ENCODE measurements at places on chromosomes 3 and 15.

DNA sequence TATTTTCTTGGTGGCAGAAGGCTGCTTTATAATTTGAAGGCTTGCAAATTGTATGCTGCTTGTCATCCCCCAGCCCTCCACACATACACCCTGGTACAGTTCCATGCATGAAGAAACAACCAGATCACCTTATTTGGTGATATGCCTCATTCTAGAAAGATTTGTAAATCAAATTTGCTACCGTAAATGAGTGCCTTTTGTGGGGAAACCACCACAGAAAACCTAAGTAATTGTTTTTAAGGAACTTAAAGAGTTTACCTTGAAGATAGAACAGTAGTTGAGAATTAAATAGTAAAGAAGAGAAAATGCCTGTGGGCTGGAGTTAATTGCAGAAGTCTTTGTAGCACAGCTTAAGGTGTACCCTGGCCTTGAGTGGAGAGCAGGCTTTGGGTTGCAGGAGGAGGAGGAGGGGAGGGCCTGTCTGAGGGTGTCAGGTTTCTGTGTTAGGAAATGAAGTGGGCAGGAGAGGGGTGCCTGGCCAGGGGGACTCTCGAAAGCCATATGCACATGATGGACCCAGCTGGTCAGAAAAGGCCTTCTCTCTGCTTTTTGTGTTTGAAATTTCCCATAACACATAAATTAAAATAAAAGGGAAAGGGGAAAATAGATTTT is 6.9 kb downstream of the NIPA2 start:
- DNase-seq, result no peak

- DNase-seq, result no peak
These were observed 23.2 kb downstream of the QTRT2 start for GRCh38 chr3:114079761-114080160.

GRCh38 chr3:148599481-148599880 is 98.2 kb upstream of the AGTR1 start:
- DNase-seq, result no peak

- no peak for DNase-seq
These were observed 2.7 kb upstream of the COX17 start for GRCh38 chr3:119679874-119680273.

DNA sequence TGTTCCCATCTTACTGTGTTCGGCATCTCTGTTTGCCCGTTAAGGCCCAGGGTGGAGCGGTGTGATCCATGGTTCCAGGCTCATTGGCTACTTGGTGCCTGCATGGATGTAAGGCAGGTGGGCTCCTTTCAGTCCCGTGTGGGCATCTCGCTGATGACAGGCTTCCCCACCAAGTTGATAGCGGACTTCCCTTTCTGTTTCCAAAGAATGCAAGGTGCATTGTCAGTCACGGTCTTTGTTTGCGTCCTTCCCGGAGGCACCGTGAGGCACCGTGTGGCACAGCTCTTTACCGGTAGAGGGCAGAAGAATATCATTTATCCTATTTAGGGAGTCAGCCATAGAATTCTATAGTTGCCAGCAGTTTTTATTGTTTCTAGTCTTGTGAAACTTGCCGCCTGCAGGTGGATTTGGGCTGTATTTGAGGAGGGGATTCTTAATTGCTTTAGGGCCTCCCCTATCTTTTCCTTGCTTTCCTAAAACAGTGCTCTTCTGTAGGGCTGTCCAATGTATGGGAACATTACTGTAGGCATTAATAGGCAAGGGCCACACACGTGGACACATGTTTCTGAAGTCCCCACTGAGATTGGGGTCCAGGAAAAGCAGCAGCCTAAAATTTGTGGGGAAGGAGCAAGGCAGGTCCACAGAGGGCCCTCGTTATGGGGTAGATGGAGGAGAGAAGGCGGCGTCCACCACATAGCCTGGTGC is 244.1 kb downstream of the SLCO3A1 start:
- DNase-seq, result peak; percentile 29

DNA sequence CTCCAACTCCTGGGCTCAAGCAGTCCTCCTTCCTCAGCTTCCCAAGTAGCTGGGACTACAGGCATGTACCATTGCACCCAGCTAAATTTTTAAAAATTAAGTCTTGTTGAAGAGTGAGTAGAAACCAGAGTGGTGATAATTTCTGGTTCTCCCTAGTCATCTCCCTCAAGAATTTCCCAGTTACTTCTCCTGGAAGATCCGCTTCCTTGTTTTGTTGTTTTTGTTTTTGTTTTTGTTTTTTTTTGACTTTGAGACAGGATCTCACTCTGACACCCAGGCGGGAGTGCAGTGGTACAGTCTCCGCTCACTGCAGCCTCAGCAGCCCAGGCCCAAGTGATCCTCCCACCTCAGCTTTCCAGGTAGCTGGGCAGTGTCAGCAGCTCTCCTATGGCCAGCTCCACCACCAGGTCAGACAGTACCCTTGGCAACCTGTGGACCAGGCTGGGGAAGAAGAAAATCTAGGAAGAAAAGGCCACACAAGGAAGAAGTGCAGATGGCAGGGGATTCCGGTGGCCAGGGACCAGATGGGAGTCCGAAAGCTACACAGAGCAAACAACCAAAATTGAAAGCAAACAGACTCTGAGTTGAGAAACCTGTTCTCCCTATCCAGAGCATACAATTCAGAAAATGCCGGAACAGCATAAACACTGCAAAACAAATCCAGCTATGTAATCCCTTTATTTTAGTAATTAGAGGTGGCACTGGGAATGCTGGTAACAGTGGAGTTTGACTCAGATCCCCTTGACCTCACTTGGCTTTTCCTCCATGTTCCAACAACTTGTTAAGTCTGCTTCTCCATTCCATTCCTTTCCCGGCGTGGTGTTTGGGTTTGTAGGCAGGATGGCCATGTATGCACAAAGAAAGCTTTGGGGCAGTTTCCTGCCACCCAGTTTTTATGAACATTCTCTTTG is 266.6 kb upstream of the CTDSPL start:
- DNase-seq, result no peak

DNA sequence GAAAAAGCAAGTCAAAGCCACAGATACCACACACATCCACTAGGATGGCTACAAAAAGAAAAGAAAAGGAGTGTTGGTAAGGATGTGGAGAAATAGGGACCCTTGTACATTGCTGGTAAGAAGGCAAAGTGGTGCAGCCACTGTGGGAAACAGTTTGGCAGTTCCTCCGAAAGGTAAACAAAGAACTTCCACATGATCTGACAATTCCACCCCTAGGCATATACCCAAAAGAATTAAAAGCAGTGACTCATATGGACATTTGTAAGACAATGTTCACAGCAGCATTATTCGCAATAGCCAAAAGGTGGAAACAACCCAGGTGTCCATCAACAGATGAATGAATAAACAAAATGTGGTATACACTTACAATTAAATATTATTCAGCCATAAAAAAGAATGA is 22.2 kb upstream of the GMPPB start:
- DNase-seq, result no peak

DNA sequence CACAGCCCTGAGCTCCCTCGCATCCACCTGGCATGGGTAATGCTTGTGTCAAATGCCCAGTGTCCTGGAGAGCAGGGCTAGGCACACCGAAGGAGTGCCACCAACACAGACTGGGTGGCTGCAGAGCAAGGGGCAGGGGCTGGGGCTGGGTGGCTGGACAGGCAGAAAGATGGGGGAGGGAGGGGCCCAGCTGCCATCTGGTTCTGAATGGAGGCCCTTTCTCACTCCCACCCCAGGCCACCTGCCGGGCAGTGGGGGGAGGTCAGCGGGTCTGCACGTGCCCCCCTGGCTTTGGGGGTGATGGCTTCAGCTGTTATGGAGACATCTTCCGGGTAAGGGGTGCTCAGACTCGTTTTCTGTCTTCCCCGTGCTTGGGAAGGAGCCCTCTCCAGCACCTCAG is 17.0 kb downstream of the STAB1 start:
- DNase-seq, result no peak

- DNase-seq, result no peak
These were observed 35.6 kb downstream of the RTP4 start for GRCh38 chr3:187403768-187404288.

GRCh38 chr3:140563206-140563760 is 114.6 kb upstream of the TRIM42 start:
- DNase-seq, result no peak

DNA sequence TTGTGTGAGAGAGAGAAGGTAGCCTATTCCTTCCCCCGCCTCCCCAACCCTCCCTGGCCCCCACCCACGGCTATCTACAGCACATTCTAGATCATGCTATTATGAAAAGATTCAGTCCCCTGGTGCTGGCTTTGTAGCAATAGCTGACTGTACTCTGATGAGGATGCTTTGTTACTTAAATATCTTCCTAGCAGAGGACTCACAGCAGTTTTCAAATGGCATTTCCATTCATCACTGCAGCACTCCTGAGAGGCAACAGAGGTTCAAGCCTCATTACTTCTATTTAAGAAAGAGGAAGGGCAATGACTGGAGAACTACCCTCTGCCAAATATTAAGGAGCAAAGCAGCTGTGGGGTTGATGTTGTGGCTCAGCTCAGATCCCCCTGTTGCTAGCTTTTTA is 61.0 kb downstream of the LRRN1 start:
- DNase-seq, result no peak

- DNase-seq, result no peak
These were observed 114.0 kb upstream of the ALDH1A3 start for GRCh38 chr15:100765467-100766241.

GRCh38 chr3:52108302-52109232 is 45.7 kb downstream of the POC1A start:
- DNase-seq, result no peak

GRCh38 chr3:143791386-143791785 is 56.9 kb downstream of the SLC9A9 start:
- DNase-seq, result no peak

DNA sequence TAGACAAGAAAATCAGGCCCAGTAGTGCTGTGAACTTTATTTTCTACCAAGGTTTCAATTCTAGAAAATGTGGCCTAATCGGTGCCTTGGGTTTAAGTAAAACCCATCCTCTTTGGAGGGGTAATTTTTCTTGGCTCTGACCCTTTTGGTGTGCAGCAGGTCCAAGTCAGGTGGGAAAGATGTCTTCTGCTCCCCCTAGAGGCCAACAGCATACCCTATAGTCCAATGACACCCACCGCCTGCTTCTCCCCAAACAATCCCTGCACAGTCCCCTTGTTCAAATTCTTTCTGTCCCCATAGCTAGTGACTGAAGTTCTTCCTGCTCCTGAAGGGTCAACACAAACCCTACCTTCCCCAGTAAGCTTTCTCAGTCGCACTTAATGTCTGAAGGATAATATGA is 261.8 kb upstream of the GOLGA6L4 start:
- no peak for DNase-seq

- DNase-seq, result no peak
These were observed 19.9 kb downstream of the POLR2M start for GRCh38 chr15:57726411-57726810.

DNA sequence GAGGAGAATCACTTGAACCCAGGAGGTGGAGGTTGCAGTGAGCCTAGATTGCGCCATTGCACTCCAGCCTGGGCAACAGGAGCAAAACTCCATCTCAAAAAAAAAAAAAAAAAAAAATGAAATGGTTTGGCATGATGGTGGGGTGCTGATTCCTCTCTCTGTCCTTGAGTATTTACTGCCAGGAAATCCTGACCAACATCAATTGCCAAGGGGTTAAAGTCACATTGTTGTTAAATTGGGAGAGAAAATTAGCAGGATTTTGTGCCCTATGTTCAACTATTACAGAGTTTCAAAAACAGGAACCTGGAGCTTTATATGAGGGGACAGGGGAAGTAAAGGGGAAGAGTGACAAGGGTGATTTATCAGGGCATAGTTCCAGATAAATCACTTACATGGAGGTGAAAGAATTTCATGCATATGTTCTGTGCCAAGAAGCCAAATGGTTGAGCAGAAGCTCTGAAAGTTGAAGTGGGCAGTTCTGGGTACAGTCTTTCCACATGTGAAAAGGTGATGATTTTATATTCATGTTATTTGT is 70.5 kb upstream of the TSEN2 start:
- no peak for DNase-seq

GRCh38 chr3:63060412-63060811 is 185.2 kb upstream of the CADPS start:
- no peak for DNase-seq

GRCh38 chr3:29319798-29320197 is 38.9 kb downstream of the RBMS3 start:
- no peak for DNase-seq

GRCh38 chr3:112394003-112394640 is 61.2 kb downstream of the CD200 start:
- DNase-seq, result no peak

GRCh38 chr3:149655826-149656574 is 1.8 kb downstream of the WWTR1 start:
- DNase-seq, result no peak

GRCh38 chr3:80993241-80993945 is 768.1 kb downstream of the GBE1 start:
- DNase-seq, result no peak

GRCh38 chr15:39698444-39699390 is 83.9 kb downstream of the FSIP1 start:
- DNase-seq, result no peak

DNA sequence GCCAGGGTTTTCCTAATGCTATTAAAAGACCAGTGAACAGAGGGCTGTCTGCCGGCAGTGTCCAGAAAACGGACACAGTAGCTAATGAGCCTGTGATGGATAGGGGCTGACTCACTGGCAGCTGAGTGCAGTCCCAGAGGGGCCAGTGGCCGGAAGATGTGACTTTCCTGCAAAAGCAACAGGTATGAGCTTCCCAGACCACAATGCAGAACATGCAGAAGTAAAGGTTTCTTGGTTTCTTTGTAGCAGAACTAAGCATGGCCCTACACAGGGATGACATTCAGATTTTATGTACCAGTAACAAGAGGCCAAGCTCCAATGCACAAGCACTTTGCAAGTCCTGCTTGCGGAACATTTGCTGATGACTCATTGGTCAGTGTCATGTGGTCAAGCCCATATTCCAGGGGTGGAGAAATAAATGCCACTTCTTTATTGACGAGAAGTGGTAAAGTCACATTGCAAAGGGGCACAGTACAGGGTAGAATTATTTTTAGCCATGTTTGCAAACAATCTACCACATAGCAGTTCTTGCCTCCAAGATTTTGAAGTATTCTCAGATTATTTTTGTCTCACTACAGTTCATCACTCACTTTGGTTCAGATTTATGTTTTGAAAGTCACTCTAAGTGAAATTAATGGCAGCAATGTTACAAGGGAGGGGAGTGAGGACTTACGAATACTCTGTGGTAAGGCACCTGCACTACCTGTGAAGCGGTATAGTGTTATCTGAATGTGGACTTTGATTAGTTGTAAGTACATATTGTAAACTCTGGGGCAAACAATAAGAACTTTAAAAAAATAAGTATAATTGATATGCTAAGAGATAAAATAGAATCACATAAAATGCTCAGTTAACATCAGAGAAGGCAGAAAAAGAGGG is 263.3 kb downstream of the ABHD5 start:
- no peak for DNase-seq

DNA sequence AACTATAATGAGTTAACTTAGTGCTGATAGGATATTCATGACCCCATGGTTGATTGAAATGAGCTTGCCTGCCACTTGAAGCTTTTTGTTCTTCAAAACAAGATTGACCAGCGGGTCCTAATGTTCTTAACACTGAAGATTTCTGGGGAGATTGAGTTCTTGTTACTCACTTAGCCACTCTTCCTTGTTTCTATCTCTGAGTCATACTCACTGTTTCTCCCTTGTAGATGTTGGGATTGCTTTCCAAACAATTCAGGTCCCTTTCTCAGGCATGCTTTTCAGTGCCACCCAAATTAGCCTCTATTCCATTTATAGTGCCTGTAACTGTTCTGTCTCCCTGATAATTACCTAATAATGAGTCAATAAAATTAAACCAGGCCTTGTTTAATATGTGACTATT is 517.0 kb downstream of the SQOR start:
- DNase-seq, result no peak

GRCh38 chr3:186931532-186932280 is 1.4 kb downstream of the ST6GAL1 start:
- no peak for DNase-seq
